ENCODE measurements at places on chromosomes 7 and 10.
A peak's percentile ranks its signal among the peaks of the same experiment; 100 is the strongest.

GRCh38 chr10:126931544-126931943 is 26.3 kb downstream of the DOCK1 start:
- DNase-seq: no peak

DNA sequence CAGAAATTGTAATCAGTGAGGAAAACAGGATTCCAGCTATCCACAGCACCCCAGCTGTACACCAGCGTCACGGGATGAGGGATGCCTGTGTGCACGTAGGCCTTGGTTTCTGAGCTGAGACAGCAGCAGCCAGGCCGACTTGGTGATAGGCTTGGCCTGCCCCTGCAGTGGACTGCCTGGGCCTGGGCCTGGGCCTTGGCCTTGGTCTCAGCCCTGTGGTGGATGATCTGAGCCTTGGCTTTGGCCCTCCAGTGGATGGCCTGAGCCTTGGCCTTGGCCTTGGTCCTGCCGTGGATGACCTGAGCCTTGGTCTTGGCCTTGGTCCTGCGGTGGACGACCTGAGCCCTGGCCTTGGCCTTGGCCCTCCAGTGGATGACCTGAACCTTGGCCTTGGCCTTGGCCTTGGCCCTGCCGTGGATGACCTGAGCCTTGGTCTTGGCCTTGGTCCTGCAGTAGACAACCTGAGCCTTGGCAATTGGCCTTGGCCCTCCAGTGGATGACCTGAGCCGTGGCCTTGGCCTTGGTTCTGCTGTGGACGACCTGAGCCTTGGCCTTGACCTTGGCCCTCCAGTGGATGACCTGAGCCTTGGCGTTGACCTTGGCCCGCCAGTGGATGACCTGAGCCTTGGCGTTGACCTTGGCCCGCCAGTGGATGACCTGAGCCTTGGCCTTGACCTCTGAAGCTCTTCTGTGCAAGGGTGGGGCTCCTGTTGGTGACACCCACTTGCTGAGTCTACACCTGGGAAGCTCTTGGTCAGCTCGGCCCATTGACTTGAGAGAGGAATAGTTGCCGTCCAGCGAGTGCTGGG is 93.8 kb downstream of the CUX1 start:
- DNase-seq: no peak

GRCh38 chr10:97153270-97153850 is 32.4 kb downstream of the SLIT1 start:
- no peak for DNase-seq

DNA sequence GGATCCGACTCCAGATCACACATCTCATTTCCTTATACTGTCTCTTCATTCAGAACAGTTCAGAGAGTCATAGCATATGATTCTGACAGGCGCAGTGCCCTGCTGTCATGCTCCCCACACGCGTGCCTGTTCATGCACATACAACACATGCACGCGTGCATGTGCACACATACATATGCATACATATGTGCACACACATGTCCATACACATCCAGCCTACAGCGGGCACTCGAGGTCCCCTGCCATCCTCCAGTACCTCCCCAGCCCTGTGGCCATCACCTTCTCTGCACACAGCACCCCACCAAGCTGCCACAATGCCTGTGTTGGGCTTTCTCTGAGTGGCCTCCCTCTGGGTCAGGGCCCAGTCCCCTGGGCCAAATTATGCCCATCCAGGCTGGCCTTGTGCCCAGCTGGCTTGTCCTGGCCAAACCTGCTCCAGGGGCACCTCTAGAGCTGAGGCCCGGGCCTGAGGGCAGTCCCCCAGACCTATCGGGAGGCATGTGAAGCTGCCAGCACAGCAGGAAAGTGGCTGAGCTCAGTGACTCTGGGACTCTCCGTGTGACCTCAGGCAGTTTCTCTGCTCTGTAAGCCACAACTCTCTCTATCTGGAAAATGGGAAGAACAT is 49.4 kb upstream of the RET start:
- no peak for DNase-seq

- peak; percentile 15 for DNase-seq
Measured at GRCh38 chr10:17144757-17145156, 15.1 kb upstream of the CUBN start.
